Activated effector memory CD4-positive, alpha-beta T cell treated with Interleukin-2 at 50 U/mL for 16 hours (primary cell): ENCODE measurements at places on chromosomes 3 and 15.
A peak's percentile ranks its signal among the peaks of the same experiment; 100 is the strongest.

- DNase-seq, result no peak
Observed at GRCh38 chr3:138687236-138687635, 78.7 kb downstream of the FAIM start.

GRCh38 chr3:33122991-33123390 lies 9.2 kb downstream of the CRTAP start:
- DNase-seq, result no peak

DNA sequence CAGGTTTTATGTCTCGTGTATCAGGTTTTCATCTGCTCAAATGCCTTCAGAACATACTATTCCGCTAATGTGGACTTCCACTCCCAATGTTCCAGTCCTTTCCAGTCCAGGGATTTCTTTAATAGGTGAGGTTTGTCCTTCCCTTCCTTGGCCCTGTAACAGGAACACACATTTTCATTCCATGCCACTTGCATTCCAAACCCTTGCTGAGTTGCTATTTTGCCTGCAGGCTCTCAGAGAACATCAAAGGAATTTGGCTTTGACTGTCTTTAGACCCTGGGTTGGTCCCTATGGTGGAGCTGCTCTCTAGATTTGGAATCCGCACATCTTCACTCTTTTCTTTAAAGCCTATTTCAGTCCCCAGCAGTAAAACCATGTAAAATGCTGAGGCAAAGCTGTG lies 12.3 kb upstream of the ALCAM start:
- DNase-seq, result no peak

DNA sequence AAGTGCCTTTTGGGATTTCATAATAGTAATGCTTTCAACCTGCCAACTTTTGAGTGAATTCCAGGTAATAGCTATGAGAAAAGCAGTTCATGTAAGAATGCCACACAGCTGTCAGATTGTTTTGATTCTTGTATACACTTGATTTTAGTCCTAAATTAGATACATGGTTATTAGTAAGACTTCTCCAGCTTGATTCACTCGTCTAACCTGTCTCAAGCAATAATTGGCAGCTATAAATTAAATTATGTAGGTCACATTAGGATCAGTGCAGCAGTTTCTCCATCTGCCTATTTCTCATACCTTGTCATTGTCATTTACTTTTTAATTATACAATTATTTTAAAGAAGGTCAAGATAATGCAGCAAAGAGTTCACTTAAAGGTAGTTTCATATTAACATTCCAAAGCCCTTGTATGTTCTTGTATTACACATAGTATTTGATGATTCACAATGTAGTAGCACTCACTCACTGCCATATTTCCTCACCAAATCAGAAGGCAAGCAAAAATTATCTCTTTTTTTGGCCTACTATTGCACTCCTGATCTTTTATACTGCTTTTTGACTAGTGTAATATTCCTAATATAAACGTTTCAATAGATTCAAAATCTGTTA lies 10.9 kb upstream of the CRYBG3 start:
- no peak for DNase-seq

GRCh38 chr3:5531741-5532290 lies 344.3 kb downstream of the EDEM1 start:
- no peak for DNase-seq

DNA sequence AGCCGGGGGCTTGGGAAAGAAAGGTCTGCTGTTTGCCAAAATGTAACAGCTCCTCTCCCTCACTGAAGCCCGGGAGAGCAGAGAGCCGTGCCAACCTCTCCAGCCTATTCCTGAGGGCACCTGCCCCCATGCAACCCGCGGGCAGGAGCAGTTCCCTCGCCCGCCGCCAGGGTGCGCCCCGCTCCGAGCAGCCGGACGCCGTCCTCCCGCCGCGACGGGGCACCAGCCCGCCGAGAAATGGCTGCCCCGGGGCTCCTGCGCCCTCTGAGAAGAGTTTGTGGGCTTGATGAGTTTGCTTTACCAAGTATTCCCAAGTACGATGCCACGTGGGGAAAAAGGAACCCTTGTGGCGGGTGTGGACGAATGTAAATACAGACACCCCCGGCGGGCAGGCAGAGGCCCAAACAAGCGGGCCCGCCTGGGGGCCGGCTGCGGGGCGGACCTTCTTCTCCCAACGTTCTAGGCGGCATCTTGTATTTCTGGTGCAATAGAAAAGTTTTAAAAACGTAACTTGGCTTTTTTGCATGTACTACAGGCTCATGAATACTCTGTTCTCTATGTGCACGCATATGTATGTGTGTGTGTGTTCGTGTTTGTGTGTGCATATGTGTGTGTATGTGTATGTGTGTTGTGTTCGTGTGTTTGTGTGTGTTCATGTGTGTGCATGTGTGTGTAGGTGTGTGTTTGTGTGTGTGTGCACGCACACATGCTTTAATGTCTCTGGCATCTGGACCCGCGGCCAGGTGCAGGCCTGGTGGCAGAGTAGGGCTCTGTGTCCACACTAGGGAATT lies 162.9 kb downstream of the CHSY1 start:
- DNase-seq, result peak; percentile 67

- no peak for DNase-seq
Observed at GRCh38 chr15:25869701-25870100, 6.6 kb upstream of the ATP10A start.

DNA sequence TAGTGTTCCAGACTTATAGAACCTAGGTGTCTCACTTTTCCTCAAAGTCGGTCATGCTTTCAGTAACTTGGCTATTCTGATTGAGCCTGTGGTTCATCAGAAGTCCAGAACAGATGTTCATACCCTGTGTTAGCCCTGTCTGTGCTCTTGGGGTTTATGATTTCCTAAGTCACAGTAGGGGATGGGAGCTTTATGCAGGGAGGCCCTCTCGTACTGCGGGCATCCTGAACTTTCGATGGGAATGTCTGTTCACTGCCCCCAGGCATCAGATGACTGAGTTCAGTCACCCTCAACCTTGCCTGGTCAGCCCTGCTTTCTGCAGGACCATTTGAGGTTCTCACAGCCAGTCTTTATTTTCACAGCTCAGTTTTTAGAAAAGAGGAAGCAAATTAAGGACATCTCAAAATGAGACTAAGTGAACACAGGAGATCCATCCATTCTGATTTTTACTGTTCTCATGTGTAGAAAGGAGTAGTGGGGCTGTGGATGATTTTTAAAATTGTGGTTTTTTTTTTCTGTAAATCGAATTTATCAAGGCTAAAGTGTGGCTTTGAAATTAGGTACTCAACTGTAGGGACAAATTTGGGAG lies 71.3 kb downstream of the CMTM8 start:
- no peak for DNase-seq

DNA sequence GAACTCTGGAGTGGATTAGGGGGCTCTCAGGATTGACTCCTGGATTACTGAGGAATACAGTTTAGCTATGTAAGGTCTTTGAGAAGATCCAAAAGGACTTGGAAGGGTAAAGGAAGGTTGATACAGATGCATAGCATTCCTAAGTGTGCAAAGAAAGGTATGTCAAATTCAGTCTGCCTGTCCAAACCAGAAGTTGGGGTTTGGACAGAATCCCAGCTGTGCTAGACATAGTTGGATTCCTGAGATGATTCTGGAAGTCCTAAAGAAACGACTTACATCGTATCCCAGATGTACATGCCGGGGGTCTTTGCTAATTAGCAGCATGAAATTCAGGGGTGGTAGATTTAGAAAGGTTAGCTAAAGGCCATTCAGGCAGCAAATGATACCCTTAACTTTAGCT lies 97.7 kb upstream of the TSPAN3 start:
- no peak for DNase-seq

DNA sequence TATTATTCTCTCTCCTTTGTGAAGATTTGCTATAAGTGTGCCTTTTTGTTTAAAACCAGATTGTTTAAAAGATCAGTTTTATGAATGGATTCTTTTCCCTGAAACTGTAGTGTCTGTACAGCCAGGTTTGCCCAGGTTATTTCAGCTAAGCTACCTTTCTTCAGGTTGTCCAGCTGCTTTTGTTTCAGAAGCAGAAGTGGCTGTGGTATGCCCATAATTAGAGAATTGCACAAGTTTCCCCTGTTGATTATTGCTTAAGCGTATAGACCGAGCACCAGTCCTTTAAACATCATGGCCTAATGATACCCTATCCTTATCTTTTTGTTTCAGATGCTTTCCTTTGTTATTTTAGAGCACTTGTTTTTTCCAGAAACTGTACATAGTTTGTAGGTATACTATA lies 10.2 kb downstream of the ASB7 start:
- no peak for DNase-seq

DNA sequence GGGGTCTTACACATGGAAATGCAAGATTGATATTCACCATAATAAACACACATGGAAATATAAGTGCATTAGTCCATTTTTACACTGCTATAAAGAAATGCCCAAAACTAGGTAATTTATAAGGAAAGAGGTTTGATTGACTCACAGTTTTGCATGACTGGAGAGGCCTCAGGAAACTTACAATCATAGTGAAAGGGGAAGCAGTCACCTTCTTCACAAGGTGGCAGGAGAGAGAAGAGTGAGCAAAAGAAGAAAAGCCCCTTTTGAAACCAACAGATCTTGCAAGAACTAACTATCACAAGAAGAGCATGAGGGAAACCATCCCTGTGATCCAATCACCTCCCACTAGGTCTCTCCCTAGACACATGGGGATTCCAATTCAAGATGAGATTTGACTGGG lies 111.7 kb upstream of the TP63 start:
- DNase-seq, result no peak

- DNase-seq, result no peak
Observed at GRCh38 chr3:195394700-195395099, 48.1 kb downstream of the ACAP2 start.

DNA sequence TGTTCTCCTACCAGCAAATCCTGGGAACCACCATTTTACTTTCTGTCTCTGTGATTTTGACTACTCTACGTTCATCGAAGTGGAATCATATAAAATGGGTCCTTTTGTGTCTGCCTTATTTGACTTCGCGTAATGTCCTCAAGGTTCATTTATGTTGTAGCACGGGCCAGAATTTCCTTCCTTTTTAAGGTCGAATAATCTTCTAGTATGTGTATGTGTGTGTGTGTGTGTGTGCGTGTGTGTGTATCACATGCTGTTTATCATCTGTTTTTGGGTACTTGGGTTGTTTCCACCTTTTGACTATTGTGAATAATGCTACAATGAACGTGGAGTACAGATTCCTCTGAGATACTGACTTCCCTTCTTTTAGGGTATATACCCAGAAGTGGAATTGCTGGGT lies 35.3 kb downstream of the STARD5 start:
- no peak for DNase-seq

DNA sequence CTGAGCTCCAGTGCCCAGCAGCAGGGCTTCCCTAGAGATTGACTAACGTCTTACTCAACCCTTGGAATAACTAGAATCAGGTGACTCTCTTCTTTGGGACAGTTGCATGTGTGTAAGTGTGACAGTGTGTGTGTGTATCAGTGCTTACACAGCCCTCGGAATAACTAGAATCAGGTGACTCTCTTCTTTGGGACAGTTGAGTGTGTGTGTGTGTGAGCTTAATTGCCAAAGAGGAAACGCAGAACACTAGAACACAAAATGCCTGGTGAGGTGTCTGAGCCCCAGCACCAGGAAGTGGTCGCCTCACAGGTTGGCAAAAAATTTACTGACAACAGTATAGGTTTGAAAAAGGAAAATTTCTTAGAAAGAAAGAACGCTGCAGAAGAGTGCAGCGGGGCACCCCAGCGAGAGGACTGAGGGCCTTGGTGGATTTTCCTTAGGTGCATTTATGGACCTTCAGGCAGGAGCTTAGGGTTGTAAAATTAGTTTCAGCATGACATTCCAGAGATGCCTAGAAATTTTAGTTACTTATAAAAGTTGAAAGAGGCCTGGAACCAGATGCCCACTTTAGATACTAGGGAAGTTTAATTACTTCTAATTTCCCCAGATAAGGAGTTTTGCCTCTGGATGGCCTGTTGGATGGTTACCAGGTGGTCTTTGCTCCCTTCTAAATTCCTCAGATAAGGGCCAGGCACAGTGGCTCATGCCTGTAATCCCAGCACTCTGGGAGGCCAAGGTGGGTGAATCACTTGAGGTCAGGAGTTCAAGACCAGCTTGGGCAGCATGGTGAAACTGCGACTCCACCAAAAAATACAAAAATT lies 3.7 kb upstream of the WDR82 start:
- DNase-seq, result peak; percentile 42

GRCh38 chr3:106678657-106679390 lies 698.4 kb upstream of the CCDC54 start:
- DNase-seq, result no peak

DNA sequence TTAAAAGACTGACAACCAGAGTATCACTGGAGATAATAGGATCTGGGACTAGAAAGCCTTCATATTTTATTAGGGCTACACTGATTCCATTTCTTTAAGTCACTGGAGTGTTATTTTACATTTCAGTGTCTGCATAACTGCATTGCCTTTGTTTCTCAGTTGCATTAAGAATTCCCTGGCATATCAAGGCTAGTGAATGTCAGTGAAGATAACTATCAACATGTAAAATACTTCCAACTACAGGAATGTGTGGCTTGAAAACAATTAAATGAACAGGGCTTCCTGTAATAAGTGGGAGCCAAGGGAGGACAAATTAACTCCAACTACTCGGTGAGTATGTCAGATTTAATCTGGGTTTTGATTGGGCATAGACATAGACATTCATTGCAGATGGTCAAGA lies 628.5 kb downstream of the ROBO2 start:
- DNase-seq, result no peak

GRCh38 chr3:85678713-85679112 lies 719.9 kb downstream of the CADM2 start:
- no peak for DNase-seq

GRCh38 chr3:49276475-49277382 lies at the start of gene C3orf62:
Gene C3orf62, minus strand, starts transcription at chr3:49277232. Its CDS starts 360 bp downstream, at chr3:49276872.
- DNase-seq, result peak; percentile 66

- no peak for DNase-seq
Observed at GRCh38 chr15:79358069-79358468, 47.2 kb downstream of the TMED3 start.

- no peak for DNase-seq
Observed at GRCh38 chr3:113556316-113556945, 24.1 kb downstream of the SIDT1 start.

DNA sequence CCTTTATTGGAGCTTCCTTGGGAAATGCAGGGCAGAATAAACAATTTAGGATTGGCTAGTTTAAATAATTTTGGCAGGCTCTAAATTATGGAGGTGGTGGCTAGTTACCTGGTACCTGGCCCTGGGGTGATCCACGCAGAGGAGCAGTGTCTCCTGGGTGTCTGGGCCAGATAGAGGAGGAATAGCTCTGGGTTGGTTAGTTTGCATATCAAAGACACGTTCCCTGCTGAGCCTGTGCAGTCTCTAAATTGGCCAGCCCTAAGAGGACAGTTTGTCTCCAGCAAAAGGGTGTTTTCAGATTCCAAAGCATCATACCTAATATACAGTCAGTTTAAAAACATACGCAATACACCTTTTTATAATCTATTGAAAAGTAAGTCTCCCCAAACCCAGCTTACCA lies 333.3 kb upstream of the TPM1 start:
- DNase-seq, result no peak
